ENCODE measurements at places on chromosomes 4 and X.
A peak's percentile ranks its signal among the peaks of the same experiment; 100 is the strongest.

- DNase-seq: no peak
These were observed 22.6 kb upstream of the CLCN4 start for GRCh38 chrX:10133980-10134676.

DNA sequence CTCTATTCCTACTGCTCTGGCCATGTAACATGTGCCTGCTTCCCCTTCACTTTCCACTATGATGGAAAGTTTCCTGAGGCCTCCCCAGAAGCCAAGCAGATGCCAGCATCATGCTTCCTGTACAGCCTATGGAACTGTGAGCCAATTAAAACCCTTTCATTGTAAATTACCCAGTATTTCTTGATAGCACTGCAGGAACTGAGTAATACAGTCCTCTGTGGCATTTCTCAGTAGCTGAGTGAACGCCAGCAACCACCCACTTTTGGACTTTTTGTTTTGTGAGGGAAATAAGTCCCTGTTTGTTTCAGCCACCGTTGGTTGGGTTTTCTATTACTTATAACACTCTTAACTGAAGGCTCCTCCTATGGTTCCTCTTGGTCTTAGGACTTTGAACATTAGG, 104.1 kb downstream of the C4orf51 start:
- DNase-seq: no peak

GRCh38 chr4:150072906-150073714, 5.1 kb upstream of the DCLK2 start:
- peak; percentile 62 for DNase-seq

- no peak for DNase-seq
These were observed 51.1 kb downstream of the COL25A1 start for GRCh38 chr4:109251396-109251795.

DNA sequence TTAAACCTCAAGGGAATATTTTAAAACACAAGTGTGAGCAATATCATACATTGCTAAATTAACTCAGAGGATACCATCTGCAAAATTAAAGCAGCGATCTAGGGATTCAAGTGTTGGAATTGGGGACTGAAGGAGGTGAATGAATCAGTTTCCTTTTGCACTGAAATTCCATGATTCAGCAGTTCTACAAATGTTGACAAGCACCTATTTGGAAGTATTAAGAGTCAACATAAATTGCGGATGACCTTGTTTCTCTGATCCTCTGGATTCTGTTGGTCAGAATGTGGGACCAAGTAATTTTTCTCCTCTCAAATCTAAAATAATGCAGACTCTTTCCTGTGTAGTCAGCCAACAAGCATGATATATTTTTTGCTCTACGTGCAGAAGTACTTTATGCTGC, 78.8 kb downstream of the LDB2 start:
- DNase-seq: no peak

- no peak for DNase-seq
These were observed 40.7 kb upstream of the SLC6A14 start for GRCh38 chrX:116395752-116396151.

DNA sequence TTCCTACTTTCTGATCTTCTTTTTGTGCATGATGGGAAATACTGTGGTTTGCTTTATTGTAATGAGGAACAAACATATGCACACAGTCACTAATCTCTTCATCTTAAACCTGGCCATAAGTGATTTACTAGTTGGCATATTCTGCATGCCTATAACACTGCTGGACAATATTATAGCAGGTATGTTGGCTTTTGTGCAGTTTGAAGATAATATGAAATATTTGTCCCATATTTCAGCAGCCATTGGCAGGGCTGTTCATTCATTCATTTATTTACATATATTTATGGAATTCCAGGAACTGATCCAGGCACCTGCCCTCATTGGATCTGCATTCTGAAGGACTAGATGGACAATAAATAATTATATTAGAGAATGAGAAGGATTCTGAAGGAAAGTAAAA, 96.9 kb downstream of the NPFFR2 start:
- no peak for DNase-seq

DNA sequence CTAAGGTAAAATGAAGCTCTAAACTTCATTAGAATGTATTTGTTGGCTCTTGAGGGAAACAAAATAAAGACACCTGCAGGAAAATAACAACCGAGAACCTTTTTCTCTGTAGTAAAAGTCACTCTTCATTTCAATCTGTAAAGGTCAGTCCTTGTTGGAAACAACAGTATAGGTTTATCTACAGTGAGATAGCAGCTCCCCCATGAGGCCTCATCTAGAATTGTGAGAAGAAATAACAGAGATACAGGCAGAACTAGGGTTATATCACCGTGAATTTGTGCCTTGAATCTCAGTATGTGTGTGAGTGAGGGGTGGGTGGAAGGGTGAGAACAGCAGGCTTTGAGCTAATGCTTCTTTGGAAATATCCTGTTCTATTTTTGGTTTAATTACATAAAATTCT, 107.8 kb upstream of the FMR1 start:
- DNase-seq: no peak

Measured in HCEC 1CT (cell line).